Liver (tissue), 10 donors: ENCODE measurements at places on chromosomes 2 and 18.

DNA sequence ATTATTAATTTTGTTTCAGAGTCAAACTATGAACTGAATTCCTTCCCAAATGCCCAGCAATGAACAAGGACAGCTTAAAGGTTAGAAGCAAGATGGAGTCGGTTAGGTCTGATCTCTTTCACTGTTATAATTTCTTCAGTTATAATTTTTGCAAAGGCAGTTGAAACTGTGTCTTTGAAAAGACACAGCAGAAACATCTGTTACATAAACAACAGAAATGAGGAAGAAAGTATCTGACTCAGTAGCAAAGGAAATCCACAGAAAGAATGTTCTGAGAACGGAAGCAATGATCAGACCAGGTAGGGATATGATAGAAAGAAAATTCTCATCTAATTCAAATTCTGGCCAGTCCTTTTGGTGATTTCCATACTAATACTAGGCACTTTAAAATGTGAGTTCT lies 5.2 kb upstream of the RMC1 start:
- no peak for DNase-seq

DNA sequence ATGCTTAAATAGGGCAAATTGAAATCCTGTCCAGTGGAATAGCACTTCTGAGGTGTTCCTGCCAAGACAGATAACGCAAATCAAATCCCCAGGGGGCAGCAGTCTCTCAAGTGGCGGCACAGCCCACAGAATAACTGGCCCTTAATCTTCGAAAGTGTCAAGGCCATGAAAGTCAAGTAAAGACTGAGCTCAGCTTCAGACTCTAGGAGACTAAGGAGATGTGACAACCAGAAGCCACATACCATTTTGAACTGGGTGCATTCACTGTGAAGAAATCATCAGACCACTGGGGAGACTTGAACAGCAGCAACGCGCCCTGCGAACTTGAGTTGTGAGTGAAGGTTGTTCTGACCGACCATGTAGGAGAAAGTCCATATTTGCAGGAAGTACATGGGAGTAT lies 66.0 kb upstream of the ASAP2 start:
- no peak for DNase-seq

DNA sequence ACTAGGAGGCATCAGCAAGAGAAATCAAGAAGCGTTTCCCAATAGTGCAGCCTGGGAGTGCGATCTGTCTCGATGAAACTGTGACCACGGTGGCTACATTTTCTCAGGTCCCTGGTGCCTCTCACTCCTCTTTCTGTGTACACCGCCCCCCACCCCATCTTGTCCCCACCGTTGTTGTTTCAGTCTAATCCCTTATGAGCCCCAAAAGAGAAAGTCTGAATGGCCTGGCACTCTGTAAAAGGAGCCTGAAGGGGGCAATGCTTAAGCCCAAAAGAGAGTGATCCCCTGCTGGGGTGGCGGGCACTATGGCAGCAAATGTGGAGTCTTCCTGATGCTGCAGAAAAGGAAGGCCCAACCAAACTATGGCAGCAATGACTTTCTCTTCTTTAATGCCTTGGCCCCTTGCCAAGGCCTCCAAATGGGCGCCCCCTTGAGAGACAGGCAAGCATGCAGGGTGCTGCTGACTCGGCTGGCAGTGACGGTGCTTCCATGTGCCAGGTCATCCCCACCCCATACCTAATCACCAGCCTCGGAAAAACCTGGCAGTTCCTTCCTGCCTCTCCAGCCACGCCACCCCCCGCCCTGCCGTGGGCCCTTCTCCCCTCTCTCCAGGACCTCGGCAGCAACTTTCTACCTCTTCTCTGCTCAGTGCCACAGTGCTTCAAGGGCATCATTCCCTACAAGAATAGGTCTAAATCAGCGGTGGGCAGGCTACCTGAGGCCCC lies 123.0 kb downstream of the CYP26B1 start:
- no peak for DNase-seq

DNA sequence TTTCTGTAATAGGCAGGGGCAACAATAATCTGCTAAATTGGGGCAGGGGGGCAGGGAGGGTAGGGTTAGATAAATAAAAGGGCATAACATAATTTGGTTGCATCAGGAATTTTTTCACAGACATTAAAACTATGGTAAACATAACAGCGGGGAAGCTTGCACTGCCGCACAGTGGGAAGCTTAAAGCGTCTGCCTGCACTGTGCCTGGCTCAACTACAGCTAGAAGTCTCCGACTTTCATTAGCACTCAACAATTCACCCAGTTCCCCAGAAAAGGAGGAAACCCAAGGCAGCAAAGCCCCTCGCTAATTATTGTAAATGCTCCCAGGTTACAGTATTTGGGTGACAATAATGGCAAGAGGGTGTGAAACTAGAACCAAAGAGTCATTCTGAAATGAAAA lies 562.9 kb downstream of the ARHGAP15 start:
- DNase-seq, result no peak

DNA sequence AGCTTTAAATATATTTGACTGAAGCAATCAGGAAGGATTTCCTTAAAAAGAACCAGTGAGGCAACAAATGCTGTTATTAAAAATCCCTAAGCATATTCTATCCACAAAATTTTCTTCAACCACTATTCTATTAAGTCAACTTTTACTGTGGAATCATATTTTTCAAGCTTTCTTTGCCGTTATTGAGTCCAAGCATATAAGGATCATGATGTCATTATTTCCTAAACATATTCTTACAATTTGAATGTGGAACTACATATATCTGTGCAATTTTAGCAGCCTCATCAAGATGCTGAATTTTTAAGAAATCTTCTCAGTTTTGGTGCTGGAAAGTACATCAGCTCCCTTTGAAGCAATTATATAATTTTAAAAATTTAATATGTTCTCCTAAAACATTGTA lies 5.6 kb downstream of the IFIH1 start:
- no peak for DNase-seq

DNA sequence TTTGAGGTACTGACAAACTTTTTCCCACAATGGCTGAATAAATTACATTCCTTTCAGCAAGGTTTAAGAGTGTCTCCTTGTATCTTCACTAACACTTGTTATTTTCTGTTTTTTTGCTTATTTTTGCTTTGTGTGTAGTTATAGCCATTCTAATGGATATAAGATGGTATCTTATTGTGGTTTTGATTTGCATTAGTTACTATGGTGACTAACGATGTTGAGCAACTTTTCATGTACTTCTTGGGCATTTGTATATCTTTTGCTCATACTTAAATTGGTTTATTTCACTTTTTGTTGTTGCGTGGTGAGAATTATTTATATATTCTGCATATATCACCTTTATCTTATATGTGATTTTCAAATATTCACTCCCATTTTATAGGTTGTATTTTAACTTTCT lies 79.9 kb upstream of the FSIP2 start:
- no peak for DNase-seq

GRCh38 chr18:51390702-51391101 lies 193.2 kb upstream of the MEX3C start:
- no peak for DNase-seq

DNA sequence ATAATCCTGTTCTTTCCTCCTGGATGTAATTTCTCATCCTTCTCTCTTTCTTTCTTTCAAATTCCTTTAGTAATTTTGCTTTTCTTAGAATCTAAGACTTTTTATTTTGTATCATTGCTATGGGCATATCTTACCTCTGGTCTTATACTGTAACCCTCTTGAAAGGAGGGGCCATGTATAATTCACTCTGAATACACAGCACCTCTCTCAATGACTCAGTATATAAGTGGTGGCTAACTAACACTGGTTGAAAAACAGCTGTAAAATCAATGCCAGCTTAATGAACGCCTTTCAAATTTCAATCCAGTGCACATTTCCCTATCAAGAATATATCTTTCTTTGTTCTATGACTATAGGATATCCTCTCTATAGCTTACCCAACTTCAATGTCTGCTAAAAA lies 53.7 kb downstream of the CWC22 start:
- no peak for DNase-seq

GRCh38 chr18:13471971-13472628 lies 253.5 kb downstream of the LDLRAD4 start:
- DNase-seq, result no peak
